H4 (cell line): ENCODE measurements at places on chromosomes 4 and X. TPM values are rescaled to one million over a fixed set of nuclear protein-coding genes. Genes with fewer than 3 reads are reported as not detected.

The ZMAT1 gene
- total RNA-seq, result 0.37 and 1.2 TPM in 2 replicates

The PGAM4 gene
- total RNA-seq, result not detected in 2 replicates

The IL3RA gene
- total RNA-seq, result 0.72 and 1.1 TPM in 2 replicates

The GCNA gene
- 1.0 and 1.2 TPM in 2 replicates for total RNA-seq

DNA sequence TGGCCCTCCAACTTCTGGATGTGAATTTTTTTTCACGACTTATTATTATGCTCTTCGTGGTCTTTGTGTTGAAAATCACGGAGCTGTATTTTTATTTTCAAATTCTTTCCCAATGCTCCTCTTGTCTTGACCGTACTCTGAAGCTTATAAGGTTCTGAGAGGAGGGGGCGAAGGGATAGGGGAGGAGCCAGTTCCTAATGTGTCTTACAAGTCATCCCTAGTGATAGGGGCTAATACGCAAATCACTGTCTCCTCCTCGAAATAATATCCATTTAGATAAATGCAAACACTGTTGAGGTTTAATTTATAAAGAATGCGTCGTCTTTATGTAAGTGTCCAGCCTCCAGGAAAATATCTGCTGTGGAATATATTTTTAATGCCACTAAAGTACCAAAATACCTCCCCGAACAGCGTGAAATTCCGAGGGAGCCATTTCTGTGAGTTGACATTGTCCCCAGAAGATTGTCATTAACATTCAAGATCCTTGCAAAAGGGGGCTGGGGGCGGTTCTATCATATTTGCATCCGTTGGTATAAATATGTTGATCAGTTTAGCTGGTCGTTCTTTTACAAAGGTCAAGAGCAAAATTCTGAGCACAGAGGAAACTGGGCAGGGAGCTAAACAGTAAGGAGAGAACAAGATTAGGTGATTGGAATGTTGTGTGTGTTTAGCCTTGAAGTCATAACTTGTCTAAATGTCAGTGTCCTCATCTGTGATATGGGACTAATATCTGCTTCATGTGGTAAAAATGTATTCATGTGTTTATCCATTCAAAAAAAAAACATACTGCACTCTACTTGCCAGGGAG lies 3.7 kb upstream of the FAT1 start:
- DNase-seq, result no peak

GRCh38 chr4:8641931-8642650 lies 49.5 kb downstream of the CPZ start:
- DNase-seq, result no peak

- DNase-seq, result peak; percentile 15
These were observed 179.0 kb upstream of the RASGEF1B start for GRCh38 chr4:81650606-81651242.

- DNase-seq, result no peak
These were observed 5.1 kb downstream of the ADGRA3 start for GRCh38 chr4:22510750-22511149.

GRCh38 chr4:10577018-10577417 lies 107.5 kb downstream of the CLNK start:
- DNase-seq, result no peak

GRCh38 chr4:185830263-185830994 lies 18.4 kb upstream of the SORBS2 start:
- DNase-seq, result no peak

DNA sequence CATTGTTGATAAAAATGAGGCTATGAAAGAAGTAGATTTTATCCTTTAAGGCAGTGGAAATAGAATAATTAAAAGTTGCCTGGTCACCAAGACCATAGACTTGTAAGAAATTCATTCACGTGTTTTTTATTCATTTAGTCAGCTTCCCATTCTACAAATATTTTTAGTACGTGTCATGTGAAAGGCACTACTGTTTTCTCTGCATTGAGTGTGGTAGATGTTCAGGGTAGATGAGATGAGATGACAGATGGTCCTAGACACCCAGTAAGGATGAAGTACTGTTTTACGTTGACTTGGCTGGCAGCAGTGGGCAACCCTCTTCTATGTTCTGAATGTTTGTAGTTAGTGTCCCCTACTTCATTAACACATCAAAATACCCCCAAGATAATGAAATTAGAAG lies 228.1 kb downstream of the ARHGAP24 start:
- no peak for DNase-seq

DNA sequence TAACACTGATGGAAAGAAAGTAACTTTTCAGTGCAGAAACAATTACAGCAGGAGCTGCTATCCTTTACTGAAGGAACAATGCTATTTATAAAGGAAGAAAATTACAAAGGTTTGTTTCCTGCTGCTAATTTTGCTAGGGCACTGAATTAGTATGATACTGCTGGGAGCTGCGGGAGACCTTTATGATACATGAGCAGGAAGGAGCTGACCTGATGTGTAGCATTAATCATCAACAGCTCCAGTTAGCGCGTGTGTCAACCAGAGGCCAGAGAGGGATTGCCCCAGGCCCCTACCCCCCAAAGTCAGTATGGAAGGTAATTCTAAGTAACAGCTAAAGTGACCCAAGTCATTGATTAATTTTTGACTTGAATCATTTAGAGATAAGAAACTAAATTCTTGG lies 728.9 kb downstream of the PCDH18 start:
- DNase-seq, result no peak

DNA sequence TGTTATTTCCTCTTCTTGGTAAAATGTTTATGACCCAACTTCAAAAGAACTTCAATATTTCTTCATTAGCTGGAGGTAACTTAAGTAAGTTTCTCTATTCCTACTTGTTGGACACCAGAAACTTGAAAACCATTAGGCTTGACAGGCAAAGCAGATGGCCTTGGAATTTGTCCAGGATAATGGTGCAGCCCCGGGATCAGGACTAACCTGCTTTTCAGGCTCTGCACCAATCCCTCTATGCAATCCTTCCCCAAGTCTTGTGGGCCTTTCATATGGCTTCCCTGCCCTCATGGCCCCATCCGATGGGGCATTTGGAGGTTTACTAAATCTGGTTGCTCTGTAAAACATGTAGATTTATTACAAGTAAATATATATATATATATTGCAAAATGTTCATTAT lies 68.5 kb downstream of the SPINK2 start:
- no peak for DNase-seq

- no peak for DNase-seq
These were observed 72.1 kb downstream of the BANK1 start for GRCh38 chr4:101862595-101862994.

GRCh38 chrX:40524423-40524822 lies 56.3 kb upstream of the ATP6AP2 start:
- DNase-seq, result no peak

GRCh38 chrX:19647731-19648588 lies 132.7 kb upstream of the MAP3K15 start:
- no peak for DNase-seq

GRCh38 chr4:8831221-8832112 lies 40.2 kb downstream of the HMX1 start:
- no peak for DNase-seq

GRCh38 chr4:47068986-47069385 lies 37.6 kb downstream of the GABRB1 start:
- DNase-seq, result peak; percentile 23

GRCh38 chr4:10108818-10109783 lies 7.5 kb downstream of the WDR1 start:
- no peak for DNase-seq

- DNase-seq, result no peak
These were observed 74.1 kb upstream of the MAOA start for GRCh38 chrX:43581888-43582539.
